ENCODE measurements at places on chromosomes 5 and 9.
A peak's percentile ranks its signal among the peaks of the same experiment; 100 is the strongest.

DNA sequence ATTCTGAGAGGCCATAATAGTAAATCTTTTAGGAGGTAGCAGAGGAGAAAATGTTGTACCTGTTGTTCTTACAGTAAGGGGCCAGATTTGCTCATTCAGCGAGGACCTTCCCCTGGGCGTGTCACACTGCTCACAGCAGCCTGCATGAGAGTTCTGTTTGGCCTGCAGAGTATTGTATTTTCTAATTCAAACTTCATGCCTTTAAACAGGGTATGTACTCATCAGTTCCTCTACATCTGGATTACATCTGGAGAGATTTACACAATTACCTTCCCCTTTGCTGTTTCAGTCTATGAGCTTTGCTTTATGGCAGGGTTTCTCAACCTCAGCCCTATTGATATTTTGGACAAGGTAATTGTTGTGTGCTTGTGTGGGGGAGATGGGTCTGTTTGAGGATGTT is 170.9 kb upstream of the STK32A start:
- no peak for DNase-seq

GRCh38 chr5:13188371-13188770 is 756.1 kb downstream of the DNAH5 start:
- DNase-seq: no peak

- no peak for DNase-seq
Observed at GRCh38 chr9:121707477-121708424, 56.3 kb downstream of the DAB2IP start.

- DNase-seq: no peak
Observed at GRCh38 chr9:312596-313320, 98.1 kb downstream of the DOCK8 start.

DNA sequence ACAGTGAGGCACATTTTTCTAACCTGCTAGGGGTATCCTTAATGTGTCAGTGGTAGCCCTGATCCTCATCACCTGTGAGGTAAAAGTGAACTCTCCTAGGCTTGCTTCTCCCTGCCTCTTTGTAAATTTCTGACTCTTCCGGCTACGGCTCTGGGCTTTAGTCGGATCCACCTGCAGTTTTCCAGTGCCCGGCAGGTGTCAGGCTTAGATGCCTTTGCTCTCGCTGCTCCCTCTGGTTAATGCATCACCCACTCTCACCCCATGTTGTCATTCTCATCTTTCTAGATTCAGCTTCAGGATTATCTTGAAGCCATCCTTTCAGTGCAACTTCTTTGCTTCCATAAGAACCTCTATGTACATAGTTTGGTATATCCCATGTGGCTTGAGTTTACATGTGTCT is 3.6 kb downstream of the CEP78 start:
- DNase-seq: no peak

GRCh38 chr5:151958111-151958510 is 33.5 kb upstream of the GLRA1 start:
- no peak for DNase-seq

GRCh38 chr5:80034962-80035821 is at the start of gene THBS4:
TSS of gene THBS4 (plus strand) at chr5:80035348. CDS start at chr5:80035538, 190 bp downstream.
- no peak for DNase-seq

DNA sequence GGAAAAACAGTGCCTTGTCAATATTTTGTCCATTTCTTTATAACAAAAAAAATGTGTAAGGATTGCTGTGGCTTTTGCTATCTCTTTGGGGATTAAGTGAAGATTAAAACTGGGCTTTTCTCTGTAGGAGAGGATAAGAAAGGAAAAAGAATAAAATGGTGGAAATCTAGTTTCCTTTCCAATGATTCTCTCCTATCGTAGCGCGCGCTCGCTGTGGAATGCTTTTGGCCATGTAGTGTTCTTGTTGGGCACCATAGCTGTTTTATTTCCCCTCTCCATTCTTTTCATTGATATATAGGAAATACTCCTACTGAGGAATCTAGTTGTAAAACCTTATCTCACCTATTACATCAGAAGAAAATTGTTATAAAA is 1.5 kb downstream of the STXBP1 start:
- no peak for DNase-seq

- no peak for DNase-seq
Observed at GRCh38 chr9:129962889-129963703, 79.9 kb downstream of the FNBP1 start.

DNA sequence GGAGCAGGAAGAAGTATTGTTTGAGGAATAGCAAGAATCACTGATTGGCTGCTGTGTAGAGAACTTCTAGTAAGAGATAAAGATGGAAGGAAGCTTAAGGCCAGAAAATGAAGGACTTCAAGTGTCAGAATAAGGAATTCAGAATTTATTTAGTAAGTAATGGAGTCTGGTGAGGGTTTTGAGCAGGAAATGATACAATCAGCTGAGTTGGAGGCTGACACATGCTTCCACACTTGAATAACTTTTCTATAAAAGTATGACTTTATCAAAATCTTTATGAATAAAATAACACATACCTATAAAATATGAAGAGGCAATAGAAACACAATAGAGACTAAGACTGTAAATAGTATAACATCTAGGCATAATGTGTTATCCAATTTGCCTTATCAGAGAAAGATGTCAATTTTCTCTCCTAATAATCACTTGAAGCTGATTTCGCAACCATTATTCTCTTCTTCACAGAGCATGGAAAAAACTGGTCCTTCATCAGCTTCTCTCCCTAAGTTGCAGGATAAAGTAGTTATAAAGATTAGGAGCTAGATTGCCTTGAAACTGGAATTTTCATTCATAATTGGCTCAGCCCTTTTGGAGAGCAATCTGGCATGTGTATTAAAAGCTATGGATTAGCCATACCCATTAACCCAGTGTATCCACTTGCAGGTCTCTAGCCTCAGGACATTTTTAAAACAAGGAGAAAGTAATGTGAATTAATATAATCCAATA is 143.4 kb downstream of the ZNF608 start:
- DNase-seq: no peak

DNA sequence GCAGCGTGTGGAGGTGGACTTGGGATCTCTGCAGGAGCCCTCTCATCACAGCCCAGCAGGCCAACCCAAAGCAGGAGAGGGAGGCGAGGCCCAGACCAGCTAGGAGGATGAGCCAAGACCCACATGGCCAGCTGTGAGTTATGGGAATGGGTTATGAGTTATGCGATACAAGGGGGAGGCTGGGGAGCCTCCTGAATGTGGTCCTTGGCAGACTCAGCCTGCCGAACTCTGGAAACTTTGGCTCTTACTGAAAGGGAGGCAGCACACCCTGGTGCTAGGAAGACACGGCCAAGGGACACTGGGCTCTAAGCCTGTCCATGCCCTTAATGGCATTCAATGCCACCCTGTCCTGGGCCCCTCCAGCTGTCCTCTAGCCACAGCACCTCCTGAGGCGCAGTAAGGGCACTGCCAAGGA is 7.7 kb upstream of the VAV2 start:
- no peak for DNase-seq

- no peak for DNase-seq
Observed at GRCh38 chr9:113519426-113520108, 56.0 kb downstream of the RGS3 start.

DNA sequence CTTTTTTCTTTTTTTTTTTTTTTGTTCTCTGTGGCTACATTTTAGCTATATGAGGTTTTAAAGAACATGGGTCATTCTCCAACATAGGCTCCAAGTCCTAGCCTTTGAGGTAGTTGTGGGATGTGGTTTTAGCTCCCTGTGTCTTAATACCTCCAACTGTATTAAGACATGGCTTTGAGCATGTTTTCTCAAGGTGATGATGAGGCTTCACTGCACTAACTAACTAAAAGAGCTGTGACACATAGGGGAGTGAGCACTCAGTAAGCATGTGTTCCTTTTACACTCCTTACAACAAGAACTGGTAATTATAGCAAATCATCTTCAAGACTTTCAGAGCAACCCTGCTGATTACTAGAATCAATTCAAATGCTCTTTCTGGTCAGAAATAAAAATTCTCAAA is 333.6 kb upstream of the CCNH start:
- no peak for DNase-seq

DNA sequence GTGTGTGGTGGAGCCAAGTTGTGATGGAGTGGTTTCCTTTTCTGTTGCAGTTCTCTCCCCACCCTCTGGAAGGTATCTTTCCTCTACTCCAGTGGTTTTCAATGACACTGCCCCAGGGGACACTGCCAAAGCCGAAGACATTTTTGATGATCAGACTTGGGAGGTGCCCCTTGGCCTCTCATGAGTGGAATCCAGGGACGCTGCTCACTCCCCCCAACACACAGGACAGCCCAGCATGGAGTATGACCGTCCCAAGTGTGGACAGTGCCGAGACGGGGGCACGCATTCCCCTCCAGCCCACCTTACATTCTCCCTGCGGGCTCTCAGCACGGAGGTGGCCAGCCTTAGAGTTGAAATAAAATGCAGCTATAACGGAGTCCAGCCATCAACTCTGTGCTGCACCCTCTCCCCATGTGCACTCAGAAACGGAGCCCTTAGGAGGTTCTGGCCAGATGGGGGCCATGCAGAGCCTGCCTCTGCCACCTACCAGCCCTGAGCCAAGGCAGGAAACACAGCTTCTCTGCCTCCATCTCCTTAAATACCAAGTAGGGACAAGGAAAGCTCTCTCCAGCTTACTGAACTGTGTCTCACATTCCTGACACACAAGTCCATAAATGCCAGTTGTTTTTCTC is 150.8 kb downstream of the ROR2 start:
- DNase-seq: no peak

- DNase-seq: no peak
Observed at GRCh38 chr9:28082671-28083070, 509.4 kb upstream of the C9orf72 start.

- DNase-seq: no peak
Observed at GRCh38 chr5:59317774-59318205, 575.7 kb downstream of the PDE4D start.

- DNase-seq: no peak
Observed at GRCh38 chr5:115815693-115816225, 700 bp downstream of the CDO1 start.

DNA sequence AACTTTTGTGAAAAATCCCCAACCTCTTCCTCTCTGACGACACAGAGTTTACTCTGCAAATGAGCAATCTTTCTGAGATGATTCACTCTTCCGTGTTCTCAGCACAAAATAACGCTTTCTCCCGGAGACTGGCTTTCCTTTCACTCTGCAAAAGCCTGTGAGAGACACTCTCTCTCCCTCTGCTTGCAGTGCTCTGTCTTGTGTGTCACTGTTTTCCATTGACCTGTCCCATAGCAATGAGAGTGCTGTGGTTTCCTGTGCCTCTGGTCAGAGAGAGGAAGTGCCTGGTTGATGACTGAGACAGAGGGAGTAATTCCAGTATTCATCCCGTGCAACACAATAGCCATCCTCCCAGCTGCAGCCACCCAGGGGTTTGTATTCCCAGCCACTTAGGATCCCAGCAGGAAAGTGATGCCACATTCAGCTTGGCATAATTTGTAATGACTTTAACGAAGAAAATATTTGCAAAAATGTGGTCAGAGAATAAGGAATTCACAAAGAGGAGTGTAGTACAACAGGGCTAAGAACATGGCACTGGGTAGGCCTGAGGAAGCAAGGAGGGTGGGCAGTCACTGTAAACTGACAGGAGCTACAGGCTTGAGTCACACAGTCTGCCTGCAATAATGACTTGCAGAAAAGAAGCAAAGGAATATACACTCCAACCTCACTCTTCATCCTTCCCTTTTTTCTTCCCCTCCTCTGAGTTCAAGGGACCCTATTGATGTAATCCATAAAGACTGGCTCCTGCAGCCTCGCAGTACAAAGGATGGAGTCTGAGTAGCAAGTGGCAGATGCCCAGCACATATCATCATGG is 463.5 kb upstream of the RGMB start:
- DNase-seq: no peak

DNA sequence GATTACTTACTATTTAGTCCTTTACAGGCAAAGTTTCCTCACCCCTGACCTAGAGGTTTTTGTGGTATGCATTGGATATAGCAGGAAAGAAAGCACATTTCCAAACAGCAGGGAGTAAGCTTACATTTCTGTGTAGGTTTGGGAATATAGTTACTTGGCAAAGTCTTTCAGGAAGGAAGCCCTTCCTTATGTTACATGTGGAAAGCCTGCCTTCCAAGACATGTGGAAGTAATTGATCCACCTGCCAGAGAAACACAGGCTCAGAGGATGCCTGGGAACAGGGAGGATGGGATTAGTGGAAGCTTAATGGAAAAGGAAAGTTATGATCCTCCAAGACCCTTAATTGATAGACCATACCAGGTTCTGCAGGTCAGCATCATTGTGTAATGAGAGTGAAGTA is 87.3 kb upstream of the PPP1R2B start:
- DNase-seq: peak; percentile 81

DNA sequence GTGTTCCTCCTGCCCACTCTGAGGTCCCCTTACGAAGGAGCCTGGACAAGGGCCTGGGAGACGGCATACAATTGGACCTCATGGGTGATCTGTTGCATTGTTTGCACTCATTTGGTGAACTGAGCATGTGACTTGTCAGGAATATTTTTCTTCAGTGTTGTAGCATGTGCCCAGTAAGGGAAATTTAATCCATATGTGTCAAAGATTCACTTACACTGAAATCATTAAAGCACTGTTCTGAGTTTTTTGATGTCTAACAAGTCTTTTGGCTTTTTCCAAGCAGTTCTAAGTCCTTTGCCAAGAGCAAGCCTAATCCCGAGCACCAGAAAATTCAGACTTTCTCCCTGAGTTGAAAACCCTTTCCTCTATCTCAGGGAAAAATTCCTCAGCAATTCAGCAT is 61.6 kb upstream of the RPS23 start:
- no peak for DNase-seq

DNA sequence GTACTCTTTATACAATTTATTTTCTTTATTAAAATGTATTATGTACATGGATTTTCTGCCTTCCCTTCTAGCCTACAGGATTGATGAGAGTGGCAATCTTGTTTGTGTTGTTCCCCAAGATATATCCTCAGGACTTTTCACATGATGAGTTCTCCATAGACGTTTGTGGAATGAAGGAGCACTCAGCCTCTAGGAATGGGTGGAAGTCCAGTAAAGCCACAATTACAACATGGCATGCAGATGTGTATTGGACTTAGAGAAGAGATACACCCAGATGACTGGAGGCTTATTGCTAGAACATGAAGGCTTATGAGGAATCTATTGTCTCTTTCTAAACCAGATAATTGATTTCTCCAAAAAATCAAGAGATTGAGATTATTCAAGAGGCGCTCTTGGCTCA is 8.2 kb upstream of the DOCK2 start:
- no peak for DNase-seq

DNA sequence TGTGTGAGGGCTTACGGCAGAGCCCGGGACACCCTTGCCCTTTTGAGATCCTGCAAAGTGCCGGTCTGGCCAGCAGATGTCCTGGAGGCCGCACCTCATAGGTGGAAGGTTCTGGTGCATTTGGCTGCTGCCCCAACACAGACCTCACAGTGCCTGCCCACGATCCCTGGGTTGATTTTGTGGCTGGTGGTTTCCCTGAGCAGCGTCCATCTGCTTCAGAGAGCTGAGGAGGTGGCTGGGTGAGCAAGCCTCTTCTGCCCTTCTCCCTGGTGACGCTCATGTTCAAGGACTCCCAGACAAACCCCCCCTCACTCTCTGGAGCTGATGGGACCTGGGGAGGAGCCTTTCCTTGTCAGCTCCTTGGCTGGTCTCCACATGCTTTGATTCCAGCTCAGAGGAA is 18.9 kb downstream of the BNIP1 start:
- no peak for DNase-seq

Measured in forelimb muscle (tissue), 1 donor.